M059J (cell line): ENCODE measurements at places on chromosomes 3 and 15.

- DNase-seq, result peak; percentile 71
Measured at GRCh38 chr3:149216193-149216869, 5.3 kb downstream of the CP start.

- DNase-seq, result peak; percentile 96
Measured at GRCh38 chr3:157130467-157131251, 29.3 kb downstream of the CCNL1 start.

DNA sequence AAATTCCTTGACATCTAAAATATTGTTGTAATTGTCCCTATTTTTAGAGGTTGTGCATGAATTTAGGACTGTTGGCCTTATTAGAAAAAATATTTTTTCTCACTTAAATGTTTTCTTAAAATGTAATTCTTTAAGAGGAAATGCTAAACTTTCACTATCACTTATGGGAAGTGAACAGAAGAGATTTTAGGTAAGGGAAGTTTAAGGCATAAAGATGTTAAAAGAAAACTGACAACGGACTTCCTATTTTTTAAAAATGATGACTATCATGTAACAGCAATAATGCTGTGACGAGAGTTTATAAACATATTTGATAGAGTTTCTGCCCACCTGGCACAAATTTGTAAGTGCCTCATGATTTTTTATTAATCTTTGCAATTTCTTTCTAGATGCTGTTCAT, 3.1 kb downstream of the C3orf38 start:
- no peak for DNase-seq

DNA sequence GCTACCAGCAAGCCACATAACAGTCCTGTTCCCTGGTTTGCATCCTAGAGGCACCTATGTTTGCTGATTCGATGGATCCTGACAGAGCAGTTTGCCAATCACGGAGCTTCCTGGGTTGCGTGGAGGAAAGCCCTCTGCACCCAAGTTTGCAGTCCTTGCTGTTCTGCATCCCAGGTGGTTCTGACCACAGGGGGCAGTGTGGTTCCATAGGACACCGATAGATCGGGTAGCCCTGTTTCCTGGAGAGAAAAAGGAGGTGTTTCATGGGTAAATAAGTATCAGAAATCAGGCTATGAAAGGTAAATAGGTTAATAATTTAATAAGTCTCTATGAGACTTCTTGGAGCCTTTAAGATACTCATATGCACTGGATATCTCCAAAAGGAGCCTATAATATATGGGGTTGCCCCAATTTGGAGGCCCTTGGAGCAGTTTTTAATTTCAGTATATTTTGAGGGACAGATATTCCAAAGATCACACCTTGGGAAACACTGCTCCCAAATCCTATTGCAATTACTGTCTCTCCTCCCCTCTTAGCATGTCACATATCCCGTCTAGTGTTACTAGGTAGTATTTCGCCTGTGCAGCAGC, 194.6 kb upstream of the TPM1 start:
- peak; percentile 66 for DNase-seq

GRCh38 chr3:123733805-123734526, 149.1 kb upstream of the HACD2 start:
- peak; percentile 99 for DNase-seq

- DNase-seq, result peak; percentile 60
Measured at GRCh38 chr15:45943240-45943639, 308.4 kb downstream of the SQOR start.

DNA sequence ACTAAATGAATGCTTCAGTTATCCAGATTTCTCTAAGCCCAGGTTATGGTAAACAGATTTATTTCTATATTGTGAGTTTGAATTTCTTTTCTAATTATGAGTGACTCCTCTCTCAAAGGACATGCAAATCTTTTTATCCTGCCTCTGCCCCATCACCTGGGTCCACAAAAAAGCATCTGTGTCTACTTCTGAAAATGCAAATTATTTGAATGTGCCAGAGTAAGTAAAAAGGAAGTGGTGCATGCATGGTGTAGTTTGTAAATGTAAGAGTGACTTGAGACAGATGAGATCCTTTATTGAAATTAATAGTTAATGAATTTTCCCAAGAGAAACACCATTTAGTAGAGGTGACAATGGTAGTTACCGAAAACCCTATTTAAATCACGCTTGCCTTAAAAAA, 26.9 kb downstream of the MCTP2 start:
- no peak for DNase-seq

DNA sequence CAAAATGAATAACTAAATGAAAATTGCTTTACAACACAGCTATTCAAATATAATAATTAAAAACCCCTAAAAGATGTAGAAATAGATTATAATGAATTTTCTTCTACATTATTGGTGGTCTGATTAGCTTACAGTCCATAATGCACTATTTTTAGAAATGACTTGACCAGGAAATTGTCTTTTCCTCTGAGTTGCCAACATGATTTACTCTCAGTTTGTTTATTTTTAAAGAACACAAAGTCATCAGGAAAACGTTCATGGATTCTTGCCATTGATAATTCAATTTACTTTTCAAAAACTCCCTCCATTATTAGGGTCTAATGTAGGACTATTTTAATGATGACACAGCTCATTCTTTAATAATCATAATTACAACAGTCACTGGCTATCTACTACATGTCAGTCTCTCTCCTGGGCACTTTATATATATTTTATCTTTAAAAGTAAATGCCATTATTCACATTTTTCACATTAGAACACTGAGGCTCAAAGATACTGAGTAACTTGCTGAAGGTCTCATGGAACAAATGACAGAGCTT, 1.1 kb downstream of the TM4SF18 start:
- peak; percentile 38 for DNase-seq

- peak; percentile 46 for DNase-seq
Measured at GRCh38 chr3:129783470-129783869, 110.0 kb downstream of the TMCC1 start.

- no peak for DNase-seq
Measured at GRCh38 chr3:180611006-180611405, 9.0 kb downstream of the TTC14 start.

GRCh38 chr3:105365081-105365390, 1.7 kb upstream of the ALCAM start:
- peak; percentile 52 for DNase-seq

DNA sequence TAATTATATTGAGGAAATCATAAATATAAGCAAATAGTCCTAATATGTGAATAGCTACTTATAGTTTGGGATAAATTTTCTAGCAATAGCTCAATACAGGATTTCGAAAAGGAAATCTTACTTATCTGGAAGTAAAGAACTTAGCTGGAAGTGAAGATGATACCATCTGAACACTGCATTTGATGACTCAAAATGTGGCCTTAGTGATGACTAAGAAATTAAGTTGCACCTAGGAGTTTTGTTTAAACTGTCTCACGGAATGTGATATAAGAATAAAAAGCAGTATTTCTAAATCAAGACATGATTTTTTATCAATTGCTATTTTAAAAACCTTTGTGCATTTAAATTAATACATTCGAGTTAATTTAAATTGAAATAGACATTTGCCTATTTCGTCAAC, 91.2 kb downstream of the EOMES start:
- DNase-seq, result peak; percentile 66

GRCh38 chr15:78988361-78988911, 43.6 kb upstream of the CTSH start:
- peak; percentile 98 for DNase-seq

- DNase-seq, result no peak
Measured at GRCh38 chr3:181932039-181932438, 220.3 kb downstream of the SOX2 start.

- peak; percentile 36 for DNase-seq
Measured at GRCh38 chr15:35393398-35393797, 152.6 kb downstream of the DPH6 start.

DNA sequence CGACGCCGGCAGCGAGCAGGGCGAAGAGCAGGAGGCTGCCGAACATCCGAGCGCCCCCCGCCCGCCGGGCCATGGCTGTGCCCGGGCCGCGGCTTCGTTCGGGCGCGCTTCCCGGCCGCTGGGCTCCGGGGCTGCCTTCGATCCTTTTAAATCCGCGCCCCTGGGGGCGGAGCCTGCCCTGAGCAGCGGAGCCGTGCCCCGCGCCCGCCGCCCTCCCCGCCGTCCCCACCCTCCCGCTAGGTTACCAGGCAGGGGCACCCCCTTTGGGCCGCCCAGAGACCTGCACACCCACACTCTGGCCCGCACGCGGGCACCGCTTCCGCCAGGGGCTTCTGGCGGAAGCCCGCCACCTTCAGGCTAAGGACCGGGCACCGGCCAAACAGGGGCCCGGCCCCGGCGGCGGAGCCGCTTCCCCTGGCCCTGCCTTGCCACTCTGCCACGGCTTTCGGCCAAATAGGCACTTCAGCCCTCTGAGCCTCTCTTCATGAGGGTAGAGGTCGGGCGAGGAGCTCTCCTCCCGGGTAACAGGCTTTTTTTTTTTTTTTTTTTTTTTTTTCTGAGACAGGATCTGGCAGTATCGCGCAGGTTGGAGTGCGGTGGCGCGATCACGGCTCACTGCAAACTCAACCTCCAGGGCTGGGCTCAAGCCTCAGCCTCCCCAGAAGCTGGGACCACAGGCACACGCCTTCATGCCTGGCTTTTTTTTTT, at the start of gene NMB:
Gene NMB (minus strand): TSS at position 120 of the 708 bp plus-strand sequence. CDS start 47 bp downstream, at position 73.
- peak; percentile 68 for DNase-seq

GRCh38 chr3:172094621-172095557, 55.5 kb downstream of the FNDC3B start:
- peak; percentile 70 for DNase-seq

- DNase-seq, result no peak
Measured at GRCh38 chr3:71659864-71660591, 65.2 kb downstream of the EIF4E3 start.

GRCh38 chr3:17290894-17291293, 406.1 kb downstream of the PLCL2 start:
- peak; percentile 26 for DNase-seq
